ENCODE measurements at places on chromosomes 2 and 18.

GRCh38 chr2:9570182-9571060 lies 14.8 kb upstream of the ADAM17 start:
- DNase-seq: no peak

- no peak for DNase-seq
Measured at GRCh38 chr2:50647381-50647780, 384.6 kb downstream of the NRXN1 start.

DNA sequence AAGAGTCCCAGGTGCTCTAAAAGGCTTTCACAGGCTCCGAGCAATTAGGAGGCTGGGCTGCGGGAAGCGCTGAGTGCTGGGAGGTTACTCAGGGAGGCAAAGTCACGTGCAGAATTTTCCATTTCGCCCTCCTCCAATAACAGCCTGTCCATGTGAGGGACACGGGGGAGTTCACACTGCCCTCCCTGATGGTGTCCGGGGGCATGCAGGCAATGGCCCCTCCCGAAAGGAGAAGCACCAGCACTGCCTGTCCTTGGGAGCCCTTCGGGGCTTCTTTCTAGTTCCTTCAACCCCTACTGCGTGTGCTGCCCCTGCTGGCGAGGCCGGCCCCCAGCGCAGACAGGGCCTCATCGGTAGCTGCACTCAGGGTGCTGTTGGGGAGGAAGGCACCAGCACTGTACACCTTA lies 63.1 kb upstream of the HPCAL1 start:
- no peak for DNase-seq

DNA sequence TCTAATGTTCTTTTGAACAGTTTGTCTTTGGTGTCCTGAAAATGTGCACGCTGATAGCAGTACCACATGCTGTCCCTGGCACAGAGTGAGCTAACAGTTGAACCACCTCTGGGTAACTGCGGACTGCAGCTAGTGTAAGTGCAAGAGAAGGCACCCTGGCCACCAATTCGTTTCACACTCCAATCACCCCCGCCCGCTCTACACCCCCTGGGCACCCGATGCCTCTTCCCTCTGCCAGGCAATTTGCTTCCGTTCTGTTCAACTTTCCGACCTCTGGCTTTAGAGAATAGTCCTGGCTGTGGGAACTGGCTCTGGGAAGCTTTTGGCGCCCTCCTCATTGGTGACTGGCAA lies 1.4 kb downstream of the DOCK10 start:
- no peak for DNase-seq

DNA sequence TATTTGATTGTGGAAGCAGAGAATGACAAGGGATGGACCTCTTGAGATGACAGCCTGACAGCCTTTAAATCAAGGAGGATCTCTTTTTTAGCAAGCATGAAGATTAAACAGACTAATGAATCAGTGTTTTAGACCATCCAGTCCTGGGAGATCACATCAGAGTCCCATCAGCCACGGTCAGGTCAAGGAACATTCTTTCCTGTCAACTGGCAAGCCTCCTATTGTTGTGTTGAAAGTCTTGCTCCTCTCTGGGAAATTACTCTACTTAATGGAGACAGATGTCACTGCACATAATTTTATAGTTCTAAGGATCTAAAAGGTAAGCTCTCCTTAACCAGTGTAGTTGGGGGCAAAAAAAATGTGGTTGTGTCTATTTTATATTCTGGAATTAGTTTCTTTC lies 469.0 kb downstream of the TMEM182 start:
- DNase-seq: no peak

DNA sequence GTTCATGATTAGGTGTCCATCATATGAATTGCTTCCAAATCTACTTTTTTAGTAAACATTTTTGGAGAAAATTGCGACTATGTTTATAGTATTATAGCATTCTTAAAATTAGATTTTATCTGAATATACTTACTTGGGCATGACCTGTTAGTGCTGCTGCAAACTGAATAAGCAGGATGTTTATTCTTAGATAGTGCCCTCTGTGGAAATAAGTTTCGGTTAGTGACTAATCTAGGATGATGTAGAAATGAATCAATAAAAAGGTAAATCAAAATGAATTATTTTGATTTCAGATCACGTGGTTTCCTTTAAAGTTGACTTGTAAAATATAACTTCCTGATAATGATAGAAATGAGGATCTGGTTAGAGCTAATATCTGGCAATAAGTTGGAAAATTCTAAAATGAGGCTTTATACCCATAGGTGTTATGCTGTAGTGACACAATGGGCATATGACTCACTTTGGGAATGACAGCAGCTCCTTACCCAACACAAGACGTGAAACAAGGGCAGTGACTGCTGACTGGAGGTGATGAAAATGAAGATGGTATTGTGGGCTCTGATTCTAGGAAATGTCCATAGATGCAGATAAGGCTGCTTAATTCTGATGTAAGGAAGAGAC lies 165.8 kb upstream of the TCF4 start:
- no peak for DNase-seq

GRCh38 chr2:139544186-139544851 lies 764.1 kb upstream of the NXPH2 start:
- DNase-seq: no peak

- no peak for DNase-seq
Measured at GRCh38 chr2:217527590-217528202, 475.1 kb downstream of the TNS1 start.

DNA sequence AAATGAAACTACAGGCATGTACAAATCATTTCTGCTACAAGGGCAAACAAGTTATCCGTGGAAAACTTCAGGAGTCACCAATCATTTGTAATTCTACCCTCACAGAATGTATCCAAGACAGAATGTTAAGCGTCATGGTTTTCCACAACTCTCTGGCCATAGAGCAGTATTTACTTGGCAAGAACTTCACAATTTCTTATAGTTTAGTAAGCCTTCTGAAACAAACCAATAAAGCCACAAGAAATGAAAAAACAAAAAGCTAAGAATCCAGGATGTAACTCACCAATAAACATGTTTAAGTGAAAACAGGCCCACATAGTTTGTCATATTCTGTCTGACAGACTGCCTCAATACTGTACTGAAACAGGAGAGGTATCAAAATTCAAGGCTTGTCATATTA lies 70.3 kb downstream of the LNPK start:
- no peak for DNase-seq

DNA sequence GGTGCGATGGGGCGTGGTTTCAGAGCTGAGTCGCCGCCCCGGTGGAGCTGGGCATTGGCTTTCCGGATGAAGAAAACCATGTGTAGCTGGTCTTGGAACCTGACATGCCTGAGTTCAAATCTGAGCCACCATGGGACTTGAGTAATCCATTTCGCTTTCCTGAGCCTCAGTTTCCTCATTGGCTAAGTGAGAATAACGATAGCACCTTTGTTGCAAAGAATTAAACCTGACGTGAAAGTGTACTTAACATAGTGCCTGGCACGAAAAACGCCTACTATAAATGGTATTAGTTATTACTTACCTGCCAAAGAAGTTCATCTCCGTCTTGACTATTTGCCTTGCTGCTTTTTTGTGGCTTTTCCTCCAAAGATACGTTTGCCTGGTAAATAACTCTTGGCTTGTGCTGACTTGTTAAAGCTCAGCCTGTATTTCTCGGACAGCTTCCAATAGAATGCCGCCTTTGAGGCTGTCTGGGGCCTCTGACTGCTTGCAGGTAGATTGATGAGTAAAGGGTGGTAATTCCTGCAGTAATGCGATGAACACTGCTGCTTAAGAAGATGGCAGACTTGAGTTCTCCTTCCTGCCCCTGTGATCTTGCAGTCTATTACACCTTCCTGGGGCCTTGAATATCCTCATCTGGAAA lies 1.3 kb downstream of the CDCA7 start:
- no peak for DNase-seq

- DNase-seq: no peak
Measured at GRCh38 chr2:233152541-233152940, 92.4 kb downstream of the INPP5D start.

GRCh38 chr18:63199743-63200241 lies 119.8 kb downstream of the BCL2 start:
- DNase-seq: peak; percentile 50

All from activated T-cell treated with anti-CD3 and anti-CD28 coated beads, Interleukin-2, amount 50 U/mL, for 24 hours (primary cell).